ENCODE measurements at places on chromosomes 3 and 15.

DNA sequence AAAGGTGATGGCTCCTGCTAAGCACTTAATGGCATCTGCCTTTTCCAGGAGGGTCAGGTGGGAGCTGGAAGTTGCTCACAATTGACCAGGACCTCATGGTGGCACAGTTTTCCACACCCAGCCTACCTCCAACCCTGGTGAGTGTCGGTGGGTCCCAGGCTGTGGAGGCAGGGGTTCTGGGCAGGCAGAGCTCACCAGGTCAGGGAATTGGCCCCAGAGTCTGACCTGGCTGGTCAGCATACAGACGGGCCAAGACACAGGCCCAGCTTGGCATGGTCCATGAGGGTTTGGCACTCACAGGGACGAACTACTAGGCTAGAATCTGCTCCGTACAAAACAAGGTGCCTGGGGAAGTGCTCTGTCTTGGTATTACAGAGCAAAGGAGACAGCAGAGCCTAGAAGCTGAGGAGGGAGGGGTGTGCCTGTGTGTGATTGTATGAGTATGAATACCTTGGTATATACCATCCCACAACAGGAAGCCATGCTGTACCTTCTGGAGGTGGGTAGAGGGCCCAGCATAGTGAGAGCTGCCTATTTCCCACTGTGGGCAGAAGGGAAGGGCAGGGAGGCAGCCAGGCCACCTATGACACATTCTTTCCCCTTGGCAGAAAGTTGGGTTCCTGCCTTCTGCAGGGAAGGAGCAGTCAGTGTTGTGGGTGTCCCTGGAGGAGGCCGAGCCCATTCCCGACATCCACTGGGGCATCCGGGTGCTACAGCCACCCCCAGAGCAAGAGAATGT, 6.5 kb downstream of the APEH start:
- DNase-seq, result no peak

DNA sequence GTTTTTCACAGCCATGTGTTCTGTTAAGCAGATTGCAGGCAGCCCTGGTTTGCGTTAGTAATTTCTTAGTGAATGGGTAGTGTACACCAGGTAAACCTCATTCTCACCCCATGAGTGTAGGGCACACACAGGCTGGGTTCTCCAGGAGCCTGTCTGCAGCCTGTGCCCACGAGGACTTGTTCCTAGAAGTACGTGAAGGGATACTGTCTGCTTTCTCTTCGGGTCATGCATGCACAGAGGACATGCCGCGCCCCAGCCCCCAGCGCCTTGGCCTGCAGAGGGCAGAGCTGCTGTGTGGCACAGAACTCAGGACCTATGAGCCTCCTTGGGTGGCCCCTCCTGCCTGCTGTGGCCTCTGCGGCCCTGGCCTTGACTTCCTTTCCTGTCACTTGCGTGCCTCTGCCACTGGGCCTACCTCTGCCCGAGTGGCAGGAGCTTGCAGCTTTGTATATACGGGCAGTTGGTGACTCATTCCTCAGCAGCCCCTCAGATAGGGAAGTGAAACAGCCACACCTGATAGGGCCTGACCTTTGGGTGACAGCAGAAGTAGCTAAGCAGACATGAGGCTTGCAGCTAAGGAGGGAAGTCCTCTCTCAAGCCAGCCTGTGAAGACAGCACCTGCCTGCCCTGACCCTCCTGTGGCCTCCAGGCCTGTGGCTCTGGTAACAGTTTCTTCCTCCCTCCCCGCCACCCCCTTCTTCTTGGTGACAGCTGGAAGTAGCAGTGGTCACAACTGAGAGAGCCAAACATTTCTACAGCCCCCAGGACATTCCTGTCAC, 19.5 kb downstream of the PPCDC start:
- no peak for DNase-seq

DNA sequence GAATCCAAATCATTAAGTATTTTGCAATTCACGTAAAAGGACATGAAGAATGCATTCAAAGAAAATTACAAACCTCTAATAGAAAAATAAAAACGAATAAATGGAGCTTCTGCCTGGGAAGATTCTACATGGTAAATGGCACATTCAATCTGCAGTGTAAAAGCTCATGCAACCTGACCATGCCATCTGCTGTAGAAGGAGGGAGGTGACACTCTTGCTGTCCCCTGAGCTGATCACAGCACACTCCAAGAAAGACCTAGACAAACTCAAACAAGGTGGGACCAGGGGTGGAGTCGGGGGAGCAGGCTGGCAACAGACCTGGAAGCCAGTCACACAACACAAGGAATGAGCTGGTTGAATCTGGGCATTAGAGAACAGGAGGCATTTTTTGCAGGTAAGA, 101.8 kb downstream of the BDH1 start:
- DNase-seq, result no peak

- no peak for DNase-seq
Observed at GRCh38 chr15:75008221-75008625, 12.9 kb downstream of the SCAMP5 start.

- DNase-seq, result no peak
Observed at GRCh38 chr3:129487183-129487867, 41.1 kb upstream of the RHO start.

GRCh38 chr3:141877911-141878310, 1.5 kb downstream of the ATP1B3 start:
- no peak for DNase-seq

GRCh38 chr15:49290191-49290590, 120.1 kb downstream of the GALK2 start:
- no peak for DNase-seq

DNA sequence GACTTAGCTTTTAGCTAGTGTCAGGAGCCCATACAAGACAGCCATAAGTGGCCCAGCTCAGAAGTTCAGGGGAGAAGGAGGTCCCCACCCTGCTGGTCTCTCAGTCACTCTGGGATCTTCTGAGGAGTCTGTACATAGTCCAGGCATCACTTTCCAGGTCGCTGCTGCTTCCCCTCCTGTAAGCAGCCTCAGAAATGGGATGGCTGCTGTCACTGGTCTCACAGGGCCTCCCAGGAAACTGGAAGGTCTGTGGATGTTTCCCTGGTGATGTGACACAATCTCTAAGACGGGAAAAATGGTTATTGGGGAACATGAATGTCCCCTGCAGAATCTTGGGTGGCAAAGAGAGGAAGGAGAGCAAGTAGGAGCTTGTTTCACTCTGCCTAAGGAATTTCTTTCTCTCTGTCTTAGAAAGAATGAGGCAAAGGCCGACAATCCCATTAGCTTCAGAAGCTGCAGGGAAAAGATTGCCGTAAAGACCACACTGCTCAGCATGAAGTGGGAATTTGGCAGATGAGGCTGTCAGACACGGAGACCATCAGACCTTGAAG, 43.2 kb upstream of the TNFAIP8L3 start:
- DNase-seq, result no peak

DNA sequence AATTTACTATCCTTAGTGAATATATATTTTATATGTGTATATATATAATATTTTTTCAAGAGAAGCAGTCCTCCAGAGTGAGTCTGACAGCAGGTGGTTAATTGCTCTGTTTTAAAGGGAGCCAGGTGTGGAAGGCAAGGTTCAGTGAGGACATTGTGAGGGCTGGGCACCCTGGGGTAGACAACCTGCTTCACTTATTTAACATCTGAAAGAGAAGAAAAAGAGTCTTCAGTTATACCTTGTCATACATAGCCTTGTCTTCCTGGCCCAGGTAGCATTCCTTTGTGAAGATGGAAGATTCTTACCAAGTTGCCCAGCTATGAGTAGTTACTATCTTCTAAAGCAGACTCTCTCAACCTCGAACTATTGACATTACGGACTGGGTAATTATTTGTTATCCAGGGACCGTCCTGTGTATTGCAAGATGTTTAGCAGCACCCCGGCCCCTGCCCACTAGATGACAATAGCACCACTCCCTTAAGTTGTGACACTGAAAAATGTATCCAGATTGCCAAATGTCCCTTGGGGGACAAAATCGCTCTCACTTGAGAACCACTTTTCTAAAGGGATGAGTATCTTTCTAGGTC, 336.0 kb upstream of the TRIM42 start:
- DNase-seq, result no peak

DNA sequence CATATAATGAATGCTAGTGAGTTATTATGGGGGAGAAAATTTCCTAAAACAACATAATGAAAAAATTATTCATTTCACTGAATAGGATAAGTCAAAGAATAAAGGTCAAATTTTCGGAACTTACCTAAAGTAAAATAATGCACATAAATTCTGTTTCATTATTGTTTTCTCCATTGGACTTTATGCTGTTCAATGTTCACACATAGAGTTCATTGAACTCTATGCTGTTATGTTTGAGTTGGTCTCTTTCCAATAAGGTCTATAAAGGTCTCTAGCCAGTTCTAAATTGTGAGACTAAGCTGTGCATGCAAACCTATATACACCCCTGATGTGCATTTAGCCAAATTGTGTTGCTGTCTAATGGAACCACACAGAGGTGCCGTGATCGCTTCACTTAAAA, 28.5 kb upstream of the STT3B start:
- DNase-seq, result no peak

GRCh38 chr3:84547971-84548970, 410.5 kb upstream of the CADM2 start:
- DNase-seq, result no peak

DNA sequence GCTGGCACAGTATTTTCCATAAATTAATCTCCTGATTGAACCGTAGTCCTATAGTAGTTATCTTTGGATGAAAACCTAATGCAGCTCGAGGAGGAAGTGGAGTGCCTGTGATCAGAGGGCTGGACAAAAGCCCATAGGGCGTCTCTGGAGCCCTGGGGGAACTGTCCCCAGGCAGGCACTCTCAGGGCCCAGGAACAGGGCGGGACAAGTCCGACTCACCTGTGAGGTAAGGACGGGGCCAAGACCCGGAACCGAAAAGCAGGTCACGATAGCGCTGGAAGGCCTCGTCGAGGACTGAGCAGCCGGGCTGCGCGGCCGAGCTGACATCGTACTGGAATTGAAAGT, 341 bp downstream of the HEXA start:
- DNase-seq, result no peak

DNA sequence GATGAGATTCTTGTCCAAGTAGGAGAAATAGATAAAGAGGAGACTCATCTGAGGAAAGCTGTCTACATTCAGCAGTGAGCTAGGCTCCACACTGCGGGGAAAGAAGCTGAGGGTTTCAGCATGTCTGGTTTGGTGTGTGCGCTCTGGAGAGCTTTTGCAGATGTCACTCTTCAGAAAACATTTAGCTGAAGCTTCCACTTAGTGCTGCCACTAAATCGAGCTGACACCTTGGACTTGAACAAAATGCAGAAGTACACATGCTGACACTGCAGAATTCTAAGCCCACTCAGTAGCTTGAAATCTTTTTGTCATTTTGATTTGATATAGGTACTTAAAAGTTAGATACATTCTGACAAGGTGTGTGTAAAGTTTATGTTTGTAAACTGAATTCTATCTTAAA, 32.3 kb upstream of the CRTC3 start:
- no peak for DNase-seq

- DNase-seq, result no peak
Observed at GRCh38 chr3:34444137-34444536, 645.7 kb downstream of the PDCD6IP start.

DNA sequence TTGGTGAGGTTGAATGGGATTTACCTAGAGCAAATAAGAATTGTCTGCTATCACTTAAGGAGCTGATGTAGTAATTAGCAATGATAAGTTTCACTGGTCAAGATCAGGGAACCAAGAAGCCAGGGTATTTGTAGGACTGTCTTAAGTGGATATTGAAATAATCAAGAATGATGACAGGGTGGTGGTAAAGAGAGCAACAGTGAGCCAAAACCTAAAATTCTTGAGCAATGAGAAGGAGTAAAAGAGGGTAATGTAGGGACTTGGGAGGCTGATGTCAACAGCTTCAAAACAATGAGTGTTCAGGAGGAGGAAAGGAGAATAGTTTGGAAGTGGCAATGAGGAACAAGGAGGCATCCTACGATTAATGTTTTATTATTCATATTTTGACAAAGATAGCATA, 31.5 kb upstream of the SLC2A2 start:
- no peak for DNase-seq

DNA sequence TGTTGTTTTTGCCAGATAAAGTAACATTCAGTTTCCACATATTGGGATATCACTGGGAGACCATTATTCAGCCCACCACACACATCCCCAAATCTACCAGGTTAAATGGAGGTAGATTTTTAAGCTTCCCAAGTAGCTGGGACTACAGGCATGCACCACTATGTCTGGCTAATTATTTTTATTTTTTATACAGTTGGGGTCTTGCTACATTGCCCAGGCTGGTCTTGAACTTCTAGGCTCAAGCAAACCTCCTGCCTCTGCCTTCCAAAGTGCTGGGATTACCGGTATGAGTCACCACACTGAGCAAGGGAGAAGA, 96.6 kb upstream of the CHD2 start:
- no peak for DNase-seq

DNA sequence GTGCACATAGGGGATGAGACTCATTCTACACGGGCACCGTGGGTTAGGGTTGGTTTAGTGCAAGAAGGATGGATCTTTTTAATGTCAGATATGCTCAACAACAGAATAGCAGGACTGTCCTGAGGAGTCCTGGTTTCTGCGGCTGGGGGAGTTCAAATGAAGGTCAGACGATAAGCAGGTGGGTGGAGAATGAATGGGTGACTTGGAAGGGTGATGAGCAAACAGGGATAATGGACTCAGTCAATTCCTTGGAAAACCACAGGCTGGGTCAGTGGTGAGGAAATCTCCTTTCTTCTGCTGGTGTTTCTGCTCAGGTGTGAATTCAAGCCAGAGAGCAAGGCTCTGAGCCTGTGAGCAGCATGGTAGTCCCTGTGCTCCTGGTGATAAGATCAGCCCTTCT, 59.9 kb downstream of the MESD start:
- DNase-seq, result no peak

GRCh38 chr3:66662894-66663293, 162.1 kb upstream of the LRIG1 start:
- DNase-seq, result no peak

- no peak for DNase-seq
Observed at GRCh38 chr3:149435996-149436885, 38.3 kb upstream of the TM4SF4 start.

GRCh38 chr3:139455206-139455605, 21.1 kb downstream of the RBP2 start:
- no peak for DNase-seq

- DNase-seq, result no peak
Observed at GRCh38 chr3:123791898-123792297, 92.2 kb downstream of the MYLK start.
